ENCODE measurements at places on chromosomes 1 and 21.

DNA sequence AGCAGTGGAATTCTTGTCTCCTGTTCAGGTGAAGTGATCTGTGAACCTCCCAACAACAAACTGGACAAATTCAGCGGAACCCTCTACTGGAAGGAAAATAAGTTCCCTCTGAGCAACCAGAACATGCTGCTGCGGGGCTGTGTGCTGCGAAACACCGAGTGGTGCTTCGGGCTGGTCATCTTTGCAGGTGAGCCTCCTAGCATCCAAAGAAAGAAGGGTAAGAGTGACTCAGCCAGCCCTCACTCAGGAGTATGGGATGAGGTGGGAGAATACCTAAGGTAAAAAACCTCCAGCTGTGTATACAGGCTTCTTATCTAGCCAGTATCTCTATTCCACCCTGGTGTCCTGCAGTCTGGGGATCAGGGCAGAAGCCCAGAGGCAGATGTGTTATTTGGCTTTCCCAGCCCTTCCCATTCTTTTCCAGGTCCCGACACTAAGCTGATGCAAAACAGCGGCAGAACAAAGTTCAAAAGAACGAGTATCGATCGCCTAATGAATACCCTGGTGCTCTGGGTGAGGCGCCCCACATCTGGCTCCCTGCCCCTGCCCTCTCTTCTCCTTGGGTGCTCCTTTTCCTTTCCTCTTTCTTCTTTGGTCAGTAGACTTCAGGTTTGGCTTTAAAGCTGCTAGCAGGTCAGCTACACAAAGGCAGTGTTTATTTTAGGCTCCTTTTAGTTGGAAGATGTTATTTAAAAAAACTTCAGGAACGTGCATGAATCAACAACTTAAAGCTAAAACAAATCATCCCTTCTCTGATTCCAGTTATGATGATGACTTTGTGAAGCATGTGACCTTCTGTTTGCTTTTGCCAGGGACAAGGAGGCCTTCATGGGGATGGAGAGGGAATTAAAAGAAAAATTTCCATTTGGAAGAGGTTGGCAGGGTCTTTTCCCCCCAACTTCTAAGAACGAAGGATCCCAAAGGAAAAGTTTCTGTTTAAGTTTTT is 9.0 kb downstream of the ATP8B2 start:
- DNase-seq = no peak

GRCh38 chr1:39170731-39171667 is 33.5 kb upstream of the MACF1 start:
- no peak for DNase-seq

DNA sequence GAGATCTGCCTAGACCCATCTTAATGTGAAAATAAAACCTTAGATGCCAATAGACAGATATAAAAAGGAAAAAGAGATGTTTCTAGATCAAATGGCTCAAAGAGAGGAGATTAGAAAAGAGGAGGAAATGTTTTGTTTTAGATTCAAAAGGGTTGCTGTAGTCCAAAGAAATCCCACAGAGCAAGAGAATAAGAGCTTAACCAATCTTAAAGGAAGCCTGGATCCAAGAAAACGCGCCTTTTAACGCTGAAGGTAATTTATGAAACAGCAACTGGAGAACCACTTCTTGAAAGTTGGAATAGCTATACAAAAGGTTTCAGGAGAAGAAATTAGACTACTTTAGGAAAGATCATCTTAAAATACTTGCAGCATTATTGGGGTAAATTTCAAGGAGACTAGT is 298.8 kb downstream of the BRINP2 start:
- no peak for DNase-seq

- DNase-seq = no peak
These were observed 10.0 kb upstream of the AGPAT3 start for GRCh38 chr21:43854773-43855633.

- DNase-seq = no peak
These were observed 2.9 kb downstream of the C1orf210 start for GRCh38 chr1:43282220-43283195.

DNA sequence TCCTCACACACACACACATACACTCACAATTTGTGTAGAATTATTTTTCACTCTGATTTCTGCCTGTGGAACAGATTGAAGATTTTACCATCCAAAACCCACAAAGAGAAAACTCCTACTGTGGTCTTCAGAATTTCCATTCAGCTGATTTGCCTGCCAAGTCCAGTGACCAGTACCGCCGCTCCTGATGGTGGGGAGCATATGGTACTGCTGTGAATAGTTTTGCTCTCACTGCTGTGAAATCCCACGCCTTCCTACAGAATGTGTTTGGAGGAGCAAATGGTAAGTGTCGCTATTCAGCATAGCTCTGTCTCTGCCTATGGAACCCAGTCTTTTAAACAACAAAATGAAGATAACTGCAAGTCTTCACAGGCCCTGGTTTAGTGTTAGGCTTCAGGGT is 629.5 kb downstream of the LMO4 start:
- no peak for DNase-seq

- DNase-seq = no peak
These were observed 138.8 kb upstream of the HOOK1 start for GRCh38 chr1:59675936-59676335.

- peak; percentile 54 for DNase-seq
These were observed 7.9 kb downstream of the MYBPHL start for GRCh38 chr1:109298666-109299557.

DNA sequence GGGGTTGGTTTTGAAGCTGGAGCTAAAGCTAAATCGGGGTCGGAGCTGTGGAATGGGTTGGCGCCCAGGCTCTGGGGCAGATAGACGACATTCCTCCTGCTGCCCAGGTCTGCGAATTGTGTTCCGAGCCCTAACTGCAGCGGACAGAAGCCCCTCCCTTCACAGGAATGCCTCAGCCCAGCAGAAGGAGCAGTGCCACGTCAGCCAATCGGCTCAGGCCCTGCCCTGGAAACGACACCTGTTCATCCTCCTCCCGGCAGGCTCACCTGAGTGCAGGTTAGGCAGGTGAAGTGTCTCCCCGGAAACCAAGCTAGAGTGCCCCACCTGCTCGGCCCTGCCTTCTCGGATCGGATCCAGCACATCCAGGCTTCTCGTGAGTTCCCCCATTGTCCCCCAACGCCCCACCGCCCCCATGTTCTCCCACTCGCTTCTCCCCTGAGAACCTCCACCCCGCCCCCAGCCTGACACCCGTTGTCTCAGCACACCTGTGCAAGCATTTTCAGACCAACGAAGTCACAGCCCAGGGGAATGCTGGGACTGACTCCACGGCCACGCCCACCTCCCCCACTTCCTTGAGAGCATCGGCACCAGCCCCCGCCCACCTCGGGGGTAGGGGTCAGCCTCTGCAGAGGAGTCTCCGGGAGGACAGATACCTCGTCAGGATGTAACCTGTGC is 775 bp downstream of the TMEM125 start:
- no peak for DNase-seq

DNA sequence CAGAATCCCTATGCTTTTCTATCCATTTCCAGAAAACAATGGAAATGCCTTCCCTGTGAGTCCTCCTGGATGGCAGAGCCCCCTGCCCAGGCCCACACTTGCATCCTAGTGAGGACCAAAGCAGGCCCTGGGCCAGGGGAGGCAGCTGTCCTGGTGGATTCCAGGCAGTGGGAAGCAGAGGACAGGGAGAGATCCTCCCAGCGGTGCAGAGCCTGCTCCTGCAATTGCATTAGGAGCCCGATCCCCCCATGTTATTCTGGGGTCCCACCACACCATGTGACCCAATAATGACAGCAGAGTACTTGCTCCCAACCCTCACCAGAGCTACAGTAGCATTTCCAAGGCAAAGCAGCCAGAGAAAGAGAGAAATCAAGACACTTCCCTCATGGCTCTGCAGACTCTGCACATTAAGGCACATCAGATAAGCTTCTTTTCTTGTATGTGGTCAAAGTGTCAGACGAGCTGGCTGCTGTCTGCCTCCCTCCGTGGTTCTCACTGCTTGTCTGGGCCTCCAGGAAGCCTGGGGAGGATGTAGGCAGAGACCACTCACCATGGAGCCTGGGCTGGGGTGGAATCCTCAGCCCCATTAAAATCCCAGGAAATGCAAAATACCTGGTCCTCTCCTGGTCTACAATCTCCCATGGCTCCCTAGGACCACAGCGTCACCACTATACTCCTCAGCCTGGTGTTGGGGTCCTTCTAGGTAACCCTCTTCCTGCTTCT is 54.9 kb upstream of the RUNX3 start:
- DNase-seq = no peak

DNA sequence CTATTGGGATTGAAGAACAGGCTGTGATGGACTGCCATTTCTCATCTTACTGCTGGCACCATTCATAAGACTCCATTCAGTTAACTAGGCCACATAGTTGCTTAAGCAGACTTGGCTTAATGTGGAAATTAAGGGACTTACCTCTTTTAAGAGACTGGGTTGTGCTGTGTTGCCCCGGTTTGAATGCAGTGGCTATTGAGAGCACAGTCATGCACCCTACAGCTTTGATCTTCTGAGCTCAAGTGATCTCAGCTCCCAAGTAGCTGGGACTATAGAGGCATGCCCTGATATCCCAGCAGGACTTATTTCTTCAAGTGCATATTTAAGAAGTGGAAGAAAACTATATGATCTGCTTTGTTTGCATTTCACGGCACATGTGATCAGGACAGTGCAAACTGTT is 181.1 kb downstream of the RASAL2 start:
- DNase-seq = no peak

GRCh38 chr1:201016211-201016651 is 7.3 kb downstream of the KIF21B start:
- DNase-seq = no peak

- no peak for DNase-seq
These were observed 138.3 kb downstream of the PGBD5 start for GRCh38 chr1:230287674-230288315.

GRCh38 chr1:66968574-66968973 is 43.8 kb downstream of the MIER1 start:
- DNase-seq = no peak

GRCh38 chr1:10588640-10589039 is 113.9 kb downstream of the PEX14 start:
- DNase-seq = no peak

DNA sequence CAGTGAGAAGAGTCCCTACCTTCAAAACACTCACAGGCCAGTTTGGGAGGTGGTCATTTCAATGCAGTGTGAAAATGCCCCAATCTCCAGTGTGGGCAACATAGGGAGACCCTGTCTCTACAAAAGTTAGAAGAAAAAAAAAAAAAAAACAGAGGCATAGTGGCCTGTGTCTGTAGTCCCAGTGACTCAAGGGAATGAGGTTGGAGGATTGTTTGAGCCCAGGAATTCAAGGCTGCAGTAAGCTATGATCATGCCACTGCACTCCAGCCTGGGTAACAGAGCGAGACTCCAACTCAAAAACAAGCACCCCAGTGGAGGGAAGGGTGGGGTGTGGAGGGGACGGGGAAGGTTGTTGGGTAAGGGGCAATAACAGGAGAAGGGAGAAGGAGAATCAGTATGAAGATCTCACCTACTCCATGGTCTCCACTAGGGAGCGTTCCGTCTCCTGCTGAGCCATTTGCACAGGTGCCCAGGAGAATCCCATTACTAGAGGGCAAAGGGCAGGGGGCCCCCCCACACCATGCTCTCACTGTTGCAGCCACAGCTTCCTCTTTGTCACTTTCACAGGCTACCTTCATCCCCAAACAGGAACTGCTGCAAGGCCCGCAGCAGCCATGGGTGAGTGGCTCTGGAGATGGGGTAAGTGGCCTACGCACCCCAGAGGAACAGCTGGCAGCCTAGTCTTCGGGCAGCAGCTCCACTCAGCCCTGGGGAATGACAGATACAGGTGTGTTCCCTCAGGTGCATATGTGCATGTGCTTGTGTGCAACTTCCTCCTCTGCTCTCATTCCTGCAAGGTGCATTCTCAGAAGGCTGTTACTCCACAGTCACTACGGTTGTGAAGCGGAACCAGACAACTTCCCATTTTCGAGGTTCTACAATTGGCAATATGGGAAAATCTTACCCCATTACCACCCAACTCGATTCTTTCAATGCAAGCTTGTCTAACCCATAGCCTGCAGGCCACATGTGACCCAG is 87.9 kb upstream of the LYST start:
- no peak for DNase-seq

GRCh38 chr1:219463636-219464035 is 149.3 kb downstream of the ZC3H11B start:
- DNase-seq = no peak

- no peak for DNase-seq
These were observed 19.4 kb downstream of the SEC16B start for GRCh38 chr1:177950506-177950905.

Data from GM04504 (cell line).